Activated CD4-positive, alpha-beta T cell treated with anti-CD3 and anti-CD28 coated beads, Interleukin-2, amount 50 U/mL, for 1 hour (primary cell): ENCODE measurements at places on chromosomes 11 and 22.
A peak's percentile ranks its signal among the peaks of the same experiment; 100 is the strongest.

DNA sequence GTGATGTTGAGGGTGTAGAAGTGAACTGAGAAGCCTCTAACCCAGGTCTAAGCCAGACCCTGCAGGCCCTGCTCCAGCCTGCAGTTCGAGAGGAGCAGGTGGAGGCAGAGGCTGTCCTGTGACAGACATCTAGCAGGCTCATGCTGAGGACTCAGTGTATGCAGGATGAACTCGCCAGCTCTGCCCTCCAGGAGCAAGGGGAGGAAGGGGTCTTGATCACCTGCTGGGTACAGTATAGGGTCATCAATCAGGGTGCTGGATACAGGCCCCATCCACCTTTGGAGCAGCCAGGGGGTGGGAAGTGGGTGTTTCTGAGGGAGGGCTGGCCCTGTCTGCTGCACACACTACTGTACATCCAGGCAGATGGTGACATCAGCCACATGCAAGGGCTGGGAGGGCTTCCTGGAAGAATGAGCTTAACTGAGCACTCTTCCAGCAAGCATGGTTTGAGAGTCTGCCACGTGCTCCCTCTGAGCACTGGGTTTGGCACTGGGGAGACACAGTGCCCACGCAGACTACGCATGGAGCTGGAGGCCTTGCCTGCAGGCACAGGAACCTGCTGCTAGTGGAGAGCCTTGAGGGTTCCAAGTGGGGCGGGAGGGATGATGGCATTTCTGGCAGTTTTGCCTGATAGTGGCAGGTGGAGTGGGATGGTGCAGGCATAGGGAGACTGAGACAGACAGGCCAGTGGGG is 9.2 kb downstream of the MAPK8IP1 start:
- no peak for DNase-seq

DNA sequence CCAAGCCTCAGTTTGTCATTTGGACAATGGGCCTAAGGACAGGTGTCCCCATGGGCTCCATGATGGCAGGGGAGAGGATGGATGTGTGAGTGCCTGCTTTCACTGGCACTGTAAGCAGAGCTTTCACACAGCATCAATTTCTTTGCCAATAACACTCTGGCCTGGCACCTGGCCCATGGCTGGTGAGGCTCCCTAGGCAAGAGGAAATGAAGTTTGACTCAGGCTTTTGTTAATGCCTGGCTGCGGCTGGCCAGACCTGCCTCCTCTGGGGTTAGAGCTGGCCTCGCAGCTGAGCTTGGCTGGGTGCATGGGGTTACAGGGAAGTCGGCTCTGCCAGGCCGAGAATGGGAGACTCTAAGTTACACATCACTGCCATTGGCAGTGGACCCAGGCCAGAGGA is 30.0 kb upstream of the SEZ6L start:
- no peak for DNase-seq

- DNase-seq: peak; percentile 3
Observed at GRCh38 chr11:122215244-122215992, 99.4 kb upstream of the BLID start.

DNA sequence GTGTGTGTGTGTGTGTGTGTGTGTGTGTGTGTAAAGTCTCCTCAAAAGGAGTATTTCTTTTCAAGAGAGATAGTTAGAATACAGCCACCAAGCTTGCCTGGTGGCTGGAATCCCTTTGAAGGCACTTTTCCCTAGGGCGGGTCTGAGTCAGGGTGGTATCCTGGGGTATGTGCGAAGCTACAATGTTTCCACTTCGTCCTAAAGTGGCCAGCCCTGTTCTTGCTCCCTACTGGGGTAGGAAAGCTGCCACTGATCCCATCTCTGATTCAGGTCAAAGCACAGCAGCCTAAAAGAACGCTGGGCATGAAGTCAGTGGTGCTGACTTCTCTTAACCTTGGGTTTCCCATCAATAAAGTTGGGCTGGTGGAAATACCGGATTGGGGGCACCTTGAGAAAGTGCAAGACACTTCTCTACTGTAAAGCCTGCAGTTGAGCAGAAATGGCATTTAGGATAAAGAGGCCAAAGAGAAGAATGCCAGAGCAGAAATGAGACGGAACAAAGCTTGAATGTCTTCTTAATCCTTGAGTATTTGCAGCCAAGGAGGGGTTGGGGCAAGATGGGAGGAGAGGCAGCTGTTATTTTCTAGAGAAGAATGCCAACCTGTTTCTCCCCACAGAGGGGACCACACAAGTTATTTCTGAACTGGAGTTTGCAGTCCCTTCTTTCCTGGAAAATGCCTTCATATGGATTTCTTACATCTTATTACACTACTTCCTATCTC is 35.3 kb downstream of the ZNRF3 start:
- no peak for DNase-seq

DNA sequence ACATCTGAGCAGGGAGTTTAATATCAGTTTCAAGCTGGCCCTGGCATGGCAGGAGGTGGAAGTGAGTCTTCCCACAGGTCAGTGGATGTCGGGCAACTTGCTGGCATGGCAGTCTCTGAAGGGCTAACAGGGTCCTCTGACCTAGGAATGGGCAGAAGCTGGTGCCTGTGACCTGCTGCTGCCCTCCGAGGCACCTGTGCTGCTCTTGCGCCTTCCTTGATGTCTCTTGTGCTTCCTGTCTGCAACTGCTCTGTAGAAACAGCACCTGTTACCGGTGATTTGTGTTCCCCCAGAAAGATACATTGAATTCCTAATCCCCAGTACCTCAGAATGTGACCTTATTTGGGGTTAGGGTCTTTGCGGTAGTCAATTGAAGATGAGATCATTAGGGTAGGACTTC is 110.3 kb downstream of the RPS6KA4 start:
- DNase-seq: no peak

GRCh38 chr11:61911128-61911700 is 6.2 kb downstream of the RAB3IL1 start:
- no peak for DNase-seq

GRCh38 chr22:48797731-48798130 is 1029.9 kb downstream of the BRD1 start:
- no peak for DNase-seq

- DNase-seq: no peak
Observed at GRCh38 chr11:123578778-123579481, 75.5 kb downstream of the SCN3B start.

DNA sequence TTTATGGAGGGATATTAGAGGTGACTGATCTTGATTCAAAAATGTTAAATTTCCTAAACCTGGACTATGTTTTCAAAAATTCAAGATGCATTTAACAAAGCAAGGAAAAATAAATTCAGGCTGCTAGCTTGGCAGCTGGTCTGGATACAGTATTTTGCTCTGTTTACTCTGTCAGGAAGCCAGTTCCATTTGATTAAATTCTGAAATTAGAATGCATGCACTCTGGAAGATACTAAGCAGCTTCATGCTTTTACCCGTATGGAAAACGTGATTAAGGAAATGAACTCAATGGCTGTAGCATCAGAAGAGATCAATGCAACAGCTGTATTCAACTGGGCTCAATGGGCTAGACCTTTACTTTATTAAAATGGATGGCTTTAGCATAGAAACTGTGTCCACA is 14.2 kb downstream of the C11orf71 start:
- no peak for DNase-seq

- no peak for DNase-seq
Observed at GRCh38 chr11:23897453-23898286, 599.2 kb upstream of the LUZP2 start.

DNA sequence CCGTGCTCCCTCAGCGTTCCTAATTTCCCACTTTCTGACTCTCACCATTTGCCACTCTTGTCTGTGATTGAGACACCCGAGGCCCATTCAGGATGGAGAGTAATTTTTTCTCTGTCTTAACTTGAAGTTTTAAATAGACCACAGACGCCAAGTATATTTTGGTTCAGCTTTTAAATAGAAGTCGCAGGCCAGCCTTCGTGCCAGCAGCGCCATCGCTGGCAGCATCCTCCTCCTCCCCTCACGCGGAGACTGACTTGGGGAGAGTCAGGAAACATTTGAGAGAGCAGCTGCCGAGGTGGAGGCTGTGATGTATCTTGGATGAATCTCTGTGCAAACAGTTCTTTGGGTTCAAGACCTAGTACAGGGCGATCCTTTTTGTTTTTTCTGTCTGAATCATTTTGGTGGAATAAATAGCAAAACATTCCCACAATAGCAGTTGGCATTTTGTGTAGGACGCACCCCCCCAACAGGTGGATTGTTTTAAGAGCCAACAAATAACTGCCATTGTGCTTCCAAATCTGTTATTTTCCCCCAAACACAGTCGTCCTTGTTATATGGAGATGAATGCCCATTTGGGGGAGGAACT is 889 bp upstream of the DMC1 start:
- DNase-seq: peak; percentile 18

DNA sequence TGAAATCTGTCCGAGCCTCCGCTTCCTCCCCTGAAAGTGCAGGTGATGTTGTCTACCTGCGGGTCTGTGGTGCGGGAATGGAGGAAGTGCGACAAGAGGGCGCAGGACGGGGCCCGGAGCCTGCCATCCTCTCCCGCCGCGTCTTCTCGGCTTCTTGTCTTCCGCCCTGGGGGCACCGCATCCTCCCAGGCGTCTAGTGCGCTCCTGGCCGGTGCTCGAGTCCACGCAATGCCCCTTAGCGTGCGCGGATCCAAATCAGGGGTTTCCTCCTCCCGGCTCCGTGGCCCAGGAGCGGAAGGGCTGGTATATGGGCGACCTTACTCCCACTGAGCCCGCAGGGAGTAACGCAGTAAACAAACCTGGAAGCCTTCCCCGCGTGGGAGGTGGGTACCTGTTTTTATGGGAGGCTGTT is 405 bp downstream of the SFI1 start:
- DNase-seq: peak; percentile 32

DNA sequence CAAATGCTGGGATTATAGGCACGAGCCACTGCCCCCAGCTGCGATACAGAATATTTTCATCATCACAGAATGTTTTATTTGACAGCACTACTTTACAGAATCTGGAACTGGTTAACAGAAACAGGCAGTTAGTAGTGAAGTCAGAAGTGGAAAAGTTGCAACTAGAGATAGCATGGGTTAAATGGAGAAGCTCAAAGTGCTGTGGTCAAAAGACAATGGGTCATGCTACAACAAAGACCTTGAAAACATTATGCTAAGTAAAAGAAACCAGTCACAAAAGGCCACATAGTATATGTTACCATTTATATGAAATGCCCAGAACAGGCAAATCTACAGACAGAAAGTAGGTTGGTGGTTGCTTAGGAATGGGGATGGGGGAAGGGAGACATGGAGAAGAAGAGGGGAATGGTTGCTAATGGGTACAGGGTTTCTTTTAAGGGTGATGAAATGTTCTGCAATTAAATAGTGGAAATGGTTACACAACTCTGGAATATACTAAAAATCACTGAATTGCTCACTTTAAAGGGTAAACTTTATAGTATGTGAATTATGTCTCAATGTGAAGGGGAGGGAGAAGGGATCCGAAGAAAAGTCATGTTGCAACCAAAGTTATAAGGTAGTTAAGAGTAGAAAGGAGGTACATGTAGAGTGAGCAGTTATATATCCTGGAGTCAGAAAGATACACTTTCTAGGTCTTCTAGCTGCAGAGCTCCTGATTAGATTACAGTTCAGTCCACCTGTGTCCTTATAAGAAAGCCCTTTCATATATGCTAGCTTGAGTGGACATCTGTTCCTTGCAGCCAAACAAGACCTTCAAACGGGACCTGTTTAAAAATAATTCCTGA is 46.3 kb upstream of the RAPSN start:
- no peak for DNase-seq

DNA sequence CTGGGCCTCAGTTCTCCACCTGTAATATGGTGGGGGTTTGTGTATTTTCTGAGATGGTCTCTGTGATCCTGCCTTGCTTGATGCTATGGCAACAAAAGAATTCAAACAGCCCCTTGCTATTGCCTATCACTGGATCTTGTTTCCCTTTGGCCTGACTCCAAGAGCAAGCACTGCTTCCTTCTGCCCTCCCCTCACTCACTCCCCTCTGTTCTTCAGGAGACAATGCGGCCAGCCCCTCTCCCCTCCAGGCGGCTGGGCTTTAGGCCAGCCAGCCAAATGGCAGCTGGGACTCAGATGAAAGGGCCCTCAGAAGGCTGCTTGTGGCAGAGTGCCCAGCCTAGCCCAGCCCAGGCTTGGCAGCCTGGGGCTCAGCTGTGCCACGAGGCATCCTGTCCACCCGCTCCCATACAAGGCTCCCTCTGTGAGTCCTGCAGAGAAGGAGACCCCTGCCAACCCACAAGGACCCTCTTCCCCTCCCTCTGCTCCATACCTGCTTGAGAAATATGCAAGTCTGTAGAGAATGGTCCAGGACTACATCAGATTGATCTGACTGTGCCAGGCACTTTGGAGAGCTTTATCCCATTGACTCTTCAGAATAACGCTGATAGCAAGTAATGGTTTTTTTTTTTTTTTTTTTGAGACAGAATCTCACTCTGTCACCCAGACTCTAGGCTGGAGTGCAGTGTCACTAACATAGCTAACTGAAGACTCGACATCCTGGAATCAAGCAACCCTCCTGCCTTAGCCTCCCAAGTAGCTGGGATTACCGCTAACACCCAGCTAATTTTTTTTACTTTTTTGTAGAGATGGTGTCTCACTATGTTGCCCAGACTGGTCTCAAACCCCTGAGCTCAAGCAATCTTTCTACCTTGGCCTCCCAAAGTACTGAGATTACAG is 7.6 kb upstream of the KCTD14 start:
- DNase-seq: no peak

- no peak for DNase-seq
Observed at GRCh38 chr11:122721964-122722266, 66.4 kb downstream of the UBASH3B start.
